Foreskin keratinocyte (primary cell): ENCODE measurements at places on chromosomes 7 and 10. TPM values are rescaled to one million over a fixed set of nuclear protein-coding genes. Genes with fewer than 3 reads are reported as not detected.
A peak's percentile ranks its signal among the peaks of the same experiment; 100 is the strongest.

FGL2 gene
- polyA plus RNA-seq: not detected in 2 replicates

AS3MT gene
- 4.0 and 7.9 TPM in 2 replicates for polyA plus RNA-seq

TFEC gene
- not detected in 2 replicates for polyA plus RNA-seq

LIPJ gene
- polyA plus RNA-seq: not detected in 2 replicates

PON1 gene
- not detected in 2 replicates for polyA plus RNA-seq

WNT16 gene
- polyA plus RNA-seq: not detected in 2 replicates

SCIN gene
- polyA plus RNA-seq: 0.09 TPM in 1 of 2 replicates, not detected in the other

GRCh38 chr10:115977855-115978254 lies 295.2 kb downstream of the GFRA1 start:
- no peak for DNase-seq

- DNase-seq: peak; percentile 77
Observed at GRCh38 chr10:102604439-102604841, 39.8 kb upstream of the TRIM8 start.

GRCh38 chr7:47574482-47575329 lies 7.2 kb downstream of the TNS3 start:
- no peak for DNase-seq

- DNase-seq: no peak
Observed at GRCh38 chr10:63120554-63120953, 12.6 kb upstream of the NRBF2 start.

GRCh38 chr7:112069879-112070321 lies 136.3 kb downstream of the DOCK4 start:
- DNase-seq: peak; percentile 74

- DNase-seq: no peak
Observed at GRCh38 chr7:136530831-136531230, 337.6 kb upstream of the CHRM2 start.

- DNase-seq: no peak
Observed at GRCh38 chr10:84665883-84666463, 337.6 kb downstream of the CCSER2 start.

DNA sequence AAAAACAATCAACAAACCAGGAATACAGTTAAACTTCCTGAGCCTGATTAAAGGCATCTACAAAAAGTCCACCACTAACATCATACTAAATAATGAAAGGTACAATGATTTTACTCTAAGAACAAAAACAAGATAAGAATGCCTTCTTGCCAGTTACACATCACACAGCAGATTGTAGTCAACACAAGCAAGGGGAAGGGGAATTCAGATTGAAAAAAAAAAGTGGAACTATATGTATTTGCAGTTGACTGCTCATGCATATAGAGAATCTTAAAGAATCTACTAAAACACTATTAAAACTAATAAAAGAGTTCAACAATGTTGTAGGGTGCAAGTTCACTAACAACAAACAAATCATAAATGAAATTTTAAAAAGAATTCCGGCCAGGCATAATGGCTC lies 28.5 kb downstream of the ZNF33B start:
- no peak for DNase-seq

GRCh38 chr7:107051376-107051775 lies 6.9 kb downstream of the PRKAR2B start:
- DNase-seq: no peak

DNA sequence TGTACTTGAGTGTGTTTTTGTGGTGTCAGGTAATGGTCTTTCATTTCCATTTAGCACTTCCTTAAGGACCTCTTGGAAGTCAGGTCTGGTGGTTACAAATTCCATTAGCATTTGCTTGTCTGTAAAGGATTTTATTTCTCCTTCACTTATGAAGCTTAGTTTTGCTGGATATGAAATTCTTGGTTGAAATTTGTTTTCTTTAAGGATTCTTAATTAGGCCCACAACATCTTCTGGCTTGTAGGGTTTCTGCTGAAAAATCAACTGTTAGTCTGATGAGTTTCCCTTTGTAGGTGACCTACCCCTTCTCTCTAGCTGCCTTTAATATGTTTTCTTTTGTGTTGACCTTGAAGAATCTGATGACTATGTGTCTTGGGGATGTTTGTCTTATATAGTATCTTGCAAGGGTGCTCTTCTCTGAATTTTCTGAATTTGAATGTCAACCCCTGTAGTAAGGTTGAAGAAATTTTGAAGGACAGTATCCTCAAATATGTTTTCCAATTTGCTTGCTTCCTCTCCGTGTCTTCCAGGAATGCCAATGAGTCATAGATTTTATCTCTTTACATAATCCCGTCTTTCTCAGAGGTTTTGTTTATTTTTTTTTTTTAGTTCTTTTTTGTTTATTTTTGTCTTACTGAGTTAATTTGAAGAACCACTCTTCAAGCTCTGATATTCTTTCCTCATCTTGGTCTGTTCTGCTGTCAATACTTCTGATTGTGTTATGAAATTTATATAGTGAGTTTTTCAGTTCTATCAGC lies 70.2 kb downstream of the SLC39A12 start:
- no peak for DNase-seq

- no peak for DNase-seq
Observed at GRCh38 chr10:15035385-15036301, 8.1 kb upstream of the OLAH start.

- no peak for DNase-seq
Observed at GRCh38 chr7:94856643-94857042, 50.8 kb upstream of the PPP1R9A start.

DNA sequence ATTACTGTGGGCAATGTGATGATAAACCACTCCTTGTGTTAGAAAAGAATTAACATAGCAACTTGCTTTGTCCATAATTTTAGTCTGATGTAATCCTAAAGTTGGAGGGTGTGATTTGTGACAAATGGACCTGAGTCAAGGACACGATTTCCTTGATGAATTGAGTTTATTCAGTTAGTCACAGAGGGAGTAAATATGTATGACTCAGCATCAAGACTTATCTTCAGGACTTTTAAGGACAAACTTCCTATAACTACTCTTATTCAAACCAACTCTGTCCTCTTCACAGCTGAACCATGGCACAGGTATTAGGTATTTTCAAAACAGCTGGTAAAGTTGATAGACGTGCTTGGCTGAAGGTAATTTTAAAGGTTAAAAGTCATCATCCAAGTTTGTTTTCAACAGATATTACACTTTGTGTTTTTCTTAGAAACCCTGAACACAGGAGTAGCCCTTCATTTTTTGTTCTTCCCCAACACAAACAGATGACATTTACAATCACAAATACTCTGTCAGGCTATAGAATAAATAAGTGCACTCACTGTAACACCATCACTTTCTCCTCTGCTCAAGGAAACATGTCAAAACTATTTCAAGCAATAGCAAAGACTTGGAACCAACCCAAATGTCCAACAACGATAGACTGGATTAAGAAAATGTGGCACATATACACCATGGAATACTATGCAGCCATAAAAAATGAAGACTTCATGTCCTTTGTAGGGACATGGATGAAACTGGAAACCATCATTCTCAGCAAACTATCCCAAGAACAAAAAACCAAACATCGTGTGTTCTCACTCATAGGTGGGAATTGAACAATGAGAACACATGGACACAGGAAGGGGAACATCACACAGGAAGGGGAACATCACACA lies 54.5 kb downstream of the COA1 start:
- DNase-seq: peak; percentile 87

GRCh38 chr7:159119026-159119741 lies 25.5 kb downstream of the VIPR2 start:
- no peak for DNase-seq

GRCh38 chr7:6419310-6419773 lies 28.4 kb downstream of the DAGLB start:
- no peak for DNase-seq

DNA sequence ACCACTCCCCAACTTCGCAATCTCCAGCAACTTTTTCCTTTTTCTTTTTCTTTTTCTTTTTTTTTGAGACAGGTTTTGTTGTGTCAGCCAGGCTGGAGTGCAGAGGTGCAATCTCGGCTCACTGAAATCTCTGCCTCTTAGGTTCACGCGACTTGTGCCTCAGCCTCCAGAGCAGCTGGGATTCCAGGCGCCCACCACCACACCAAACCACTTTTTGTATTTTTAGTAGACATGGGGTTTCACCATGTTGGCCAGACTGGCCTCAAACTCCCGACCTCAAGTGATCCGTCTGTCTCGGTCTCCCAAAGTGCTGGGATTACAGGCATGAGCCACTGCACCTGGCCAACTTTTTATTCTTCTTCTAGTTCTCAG lies 55.0 kb downstream of the KIAA1549 start:
- DNase-seq: no peak

DNA sequence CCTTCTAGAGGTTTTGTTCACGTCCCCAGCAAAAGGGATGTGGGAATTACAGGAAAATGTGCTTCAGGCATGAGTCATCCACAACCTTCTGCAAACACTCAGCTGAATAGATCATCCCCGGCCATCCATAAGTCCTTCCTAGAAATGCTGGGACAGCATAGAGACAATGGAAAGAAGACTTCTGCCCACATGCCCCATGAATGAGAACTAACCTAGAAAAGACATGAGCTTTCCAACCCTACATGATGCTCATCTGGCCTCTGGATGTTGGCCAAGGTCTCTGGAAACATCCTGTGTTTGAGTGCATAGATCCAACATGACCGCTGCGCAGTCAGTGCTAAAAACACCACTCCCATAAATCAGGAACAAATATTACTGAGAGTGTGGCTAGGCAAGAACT lies 277.5 kb downstream of the PLXNA4 start:
- DNase-seq: peak; percentile 45

DNA sequence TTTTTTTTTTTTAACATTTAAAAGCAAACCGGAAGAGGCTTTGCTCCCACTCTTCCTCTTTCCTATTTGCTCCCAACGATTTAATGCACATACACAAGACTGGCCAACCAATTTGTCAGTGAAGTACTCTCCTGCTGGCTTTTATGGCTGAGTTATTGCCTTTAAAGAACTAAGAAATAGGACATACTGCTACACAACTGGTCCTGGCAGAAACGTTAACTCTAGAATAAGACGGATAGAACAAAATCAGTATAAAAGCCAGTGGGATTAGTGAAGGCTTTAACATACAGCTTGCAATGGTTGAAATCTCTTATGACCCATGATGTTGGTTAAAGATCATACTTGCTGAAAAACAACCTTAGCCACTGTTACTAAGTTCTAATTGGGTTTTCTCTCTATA lies 47.2 kb downstream of the PDE1C start:
- no peak for DNase-seq

- no peak for DNase-seq
Observed at GRCh38 chr10:14254368-14254767, 76.4 kb downstream of the FRMD4A start.

DNA sequence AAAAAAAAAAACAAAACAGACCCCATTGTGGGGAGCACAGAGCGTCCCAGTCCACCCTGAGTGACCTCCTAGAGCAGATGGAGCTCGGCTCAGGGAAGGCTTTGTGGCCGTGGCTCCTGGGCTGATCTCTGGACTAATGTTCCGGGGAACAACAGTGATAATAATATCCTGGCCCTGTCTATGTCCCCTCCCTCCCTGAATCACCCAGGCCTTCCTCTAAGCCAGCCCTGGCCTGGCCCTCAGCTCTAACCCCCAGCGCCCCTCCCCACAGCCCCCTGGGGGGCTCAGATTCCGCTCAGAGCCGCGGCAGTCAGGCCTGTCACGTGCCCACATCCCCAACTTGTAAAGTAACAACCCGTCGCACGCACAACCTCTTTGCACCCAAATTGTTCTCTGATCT lies 48.3 kb downstream of the MICALL2 start:
- no peak for DNase-seq

GRCh38 chr7:150953061-150953997 lies 24.8 kb downstream of the KCNH2 start:
- DNase-seq: no peak

GRCh38 chr7:154576604-154577003 lies 426.3 kb downstream of the PAXIP1 start:
- no peak for DNase-seq
